ENCODE measurements at places on chromosomes 2 and 18.

DNA sequence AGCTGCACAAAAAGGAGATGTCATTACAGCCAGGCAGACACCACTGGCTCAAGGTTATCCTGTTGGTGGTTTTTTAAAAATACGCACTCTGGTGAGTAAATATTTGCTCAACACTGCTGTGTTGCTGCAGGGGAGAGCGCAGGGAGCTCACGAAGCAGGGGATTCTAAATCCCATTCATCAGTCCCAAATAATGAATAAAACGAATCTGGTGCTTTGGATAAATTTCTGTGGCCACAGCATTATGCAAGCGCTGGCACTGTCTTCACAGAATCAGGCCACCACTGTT, 256.2 kb downstream of the HDAC4 start:
- H3K4me3 ChIP-seq, result no peak overlapping the region
- no peak overlapping the region for H3K27ac ChIP-seq
- no peak for DNase-seq
- H3K27me3 ChIP-seq, result no peaks in the 10 kb centered on the region
- H3K36me3 ChIP-seq, result peaks cover 41% of the 10 kb centered on the region

- peaks cover 7% of the 10 kb centered on the region for H3K4me1 ChIP-seq
- no peak overlapping the region for H3K4me3 ChIP-seq
- H3K27ac ChIP-seq, result no peak overlapping the region
- no peak for DNase-seq
Observed at GRCh38 chr18:11145413-11146191, 3.8 kb downstream of the PIEZO2 start.

GRCh38 chr2:12605936-12606335, 110.8 kb upstream of the TRIB2 start:
- peaks cover 7% of the 10 kb centered on the region for H3K4me1 ChIP-seq
- no peak for DNase-seq
- peaks cover 10% of the 10 kb centered on the region for H3K27me3 ChIP-seq
- no peak overlapping the region for H3K4me3 ChIP-seq

GRCh38 chr2:24228470-24228869, 53.6 kb downstream of the FAM228A start:
- H3K4me1 ChIP-seq, result no peaks in the 10 kb centered on the region
- no peak overlapping the region for H3K4me3 ChIP-seq
- no peak overlapping the region for H3K27ac ChIP-seq
- no peak for DNase-seq
- H3K27me3 ChIP-seq, result no peaks in the 10 kb centered on the region

- H3K27ac ChIP-seq, result no peak overlapping the region
- no peak overlapping the region for H3K4me3 ChIP-seq
- H3K36me3 ChIP-seq, result no peaks in the 10 kb centered on the region
- H3K27me3 ChIP-seq, result no peaks in the 10 kb centered on the region
Observed at GRCh38 chr18:53756610-53756972, 467.9 kb downstream of the MBD2 start.

GRCh38 chr18:78165525-78165924, 814.1 kb upstream of the SALL3 start:
- H3K27ac ChIP-seq, result no peak overlapping the region
- H3K36me3 ChIP-seq, result no peaks in the 10 kb centered on the region
- no peak overlapping the region for H3K4me3 ChIP-seq

GRCh38 chr2:158828378-158829164, 33.5 kb downstream of the DAPL1 start:
- H3K27ac ChIP-seq, result no peak overlapping the region
- H3K4me3 ChIP-seq, result no peak overlapping the region
- H3K36me3 ChIP-seq, result no peaks in the 10 kb centered on the region
- peaks cover 2% of the 10 kb centered on the region for H3K27me3 ChIP-seq
- H3K4me1 ChIP-seq, result no peaks in the 10 kb centered on the region
- no peak for DNase-seq

DNA sequence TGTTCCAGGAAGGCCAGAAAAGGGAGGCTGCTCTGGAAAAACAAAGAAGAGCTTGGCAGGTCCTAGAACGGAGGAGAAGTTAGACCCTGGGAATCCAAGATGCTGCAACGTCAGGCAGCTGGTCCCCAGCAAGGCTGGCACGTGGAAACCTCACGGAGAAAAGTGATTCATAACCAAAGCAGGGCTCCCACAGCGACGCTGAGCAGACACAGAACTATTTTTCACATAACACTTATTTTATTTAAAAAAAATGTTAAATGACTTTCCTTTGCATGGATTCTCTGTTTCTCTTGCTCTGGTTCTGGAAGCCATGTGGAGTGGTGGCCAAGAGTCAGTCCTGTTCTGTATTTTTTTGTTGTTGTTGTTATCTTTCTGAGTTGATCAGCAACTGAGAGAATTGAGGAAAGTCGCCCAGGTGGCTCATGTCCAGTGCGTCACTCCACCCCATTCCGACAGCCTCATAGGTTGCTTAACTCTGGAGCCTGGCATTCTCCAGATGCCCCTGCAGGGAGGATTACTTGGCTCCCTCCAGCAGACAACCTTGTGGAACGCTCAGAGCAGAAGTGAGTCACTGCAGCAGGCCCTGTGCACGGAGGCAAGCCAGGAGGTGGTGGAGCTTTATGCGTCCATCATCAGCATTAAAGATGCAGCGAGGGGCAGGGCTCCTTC, 229.9 kb upstream of the HDAC4 start:
- no peaks in the 10 kb centered on the region for H3K36me3 ChIP-seq
- H3K27me3 ChIP-seq, result peaks cover 13% of the 10 kb centered on the region
- H3K27ac ChIP-seq, result no peak overlapping the region

All from activated B cell treated with CpG ODN at 0.5 μM for 24 hours (primary cell).